ENCODE measurements at places on chromosomes 3 and 15.

DNA sequence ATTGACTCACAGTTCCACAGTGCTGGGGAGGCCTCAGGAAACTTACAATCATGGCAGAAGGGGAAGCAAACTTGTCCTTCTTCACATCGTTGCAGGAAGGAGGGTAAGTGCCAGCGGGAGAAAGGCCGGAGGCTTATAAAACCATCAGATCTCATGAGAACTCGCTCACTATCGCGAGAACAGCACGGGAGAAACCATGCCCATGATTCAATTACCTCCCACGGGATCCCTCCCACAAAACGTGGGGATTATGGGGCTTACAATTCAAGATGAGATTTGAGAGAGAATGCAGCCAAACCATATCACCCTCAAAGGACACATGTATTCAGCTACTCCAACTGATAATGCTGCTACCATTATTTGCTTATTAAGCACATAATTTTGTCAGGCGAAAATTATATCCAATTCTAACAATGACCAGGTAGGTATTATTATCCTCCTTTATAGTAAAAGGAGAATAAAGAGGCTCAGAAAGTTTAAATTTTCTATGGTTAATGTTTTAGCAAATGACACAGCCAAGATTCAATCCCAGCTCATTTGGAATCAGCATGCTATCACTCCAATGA, 327.2 kb upstream of the CDIN1 start:
- no peak for DNase-seq

- DNase-seq, result no peak
These were observed 7.8 kb upstream of the TM2D3 start for GRCh38 chr15:101660005-101660404.

- DNase-seq, result peak; percentile 23
These were observed 1.4 kb downstream of the ETV5 start for GRCh38 chr3:186107215-186108105.

DNA sequence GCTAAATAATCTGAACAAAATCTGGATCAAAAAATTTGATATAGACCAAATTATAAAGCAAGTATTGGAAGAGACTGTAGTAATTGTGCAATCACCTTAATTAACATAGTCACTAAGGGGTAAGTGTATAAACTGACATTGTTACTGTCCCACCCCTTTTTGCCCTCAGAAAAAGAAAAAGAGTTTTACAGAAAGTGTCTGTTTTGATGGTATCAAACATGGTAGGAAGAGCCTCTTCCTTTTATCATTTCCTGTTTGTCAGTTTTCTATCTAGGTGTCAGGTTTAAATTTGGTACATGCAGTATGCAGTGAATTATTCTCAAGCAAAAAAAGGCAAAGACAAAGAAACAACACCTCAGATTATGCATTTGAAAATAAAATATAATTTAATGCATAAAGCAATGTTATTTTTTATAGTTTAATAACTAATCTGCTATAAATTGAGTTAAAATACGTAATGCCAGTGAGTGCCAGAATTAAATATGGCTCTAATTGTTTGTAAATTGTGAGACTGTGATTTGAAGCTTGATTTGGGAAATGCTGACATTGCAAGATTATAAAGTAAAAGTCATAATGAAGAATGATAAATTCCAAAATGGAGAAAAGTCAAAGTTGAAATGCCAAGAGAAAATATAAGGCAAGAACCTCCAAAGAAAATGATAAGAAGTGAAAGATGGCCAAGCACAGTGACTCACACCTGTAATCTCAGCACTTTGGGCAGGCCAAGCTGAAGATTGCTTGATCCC, 30.3 kb upstream of the CMC1 start:
- no peak for DNase-seq

GRCh38 chr3:66486202-66486601, 14.6 kb downstream of the LRIG1 start:
- DNase-seq, result no peak

DNA sequence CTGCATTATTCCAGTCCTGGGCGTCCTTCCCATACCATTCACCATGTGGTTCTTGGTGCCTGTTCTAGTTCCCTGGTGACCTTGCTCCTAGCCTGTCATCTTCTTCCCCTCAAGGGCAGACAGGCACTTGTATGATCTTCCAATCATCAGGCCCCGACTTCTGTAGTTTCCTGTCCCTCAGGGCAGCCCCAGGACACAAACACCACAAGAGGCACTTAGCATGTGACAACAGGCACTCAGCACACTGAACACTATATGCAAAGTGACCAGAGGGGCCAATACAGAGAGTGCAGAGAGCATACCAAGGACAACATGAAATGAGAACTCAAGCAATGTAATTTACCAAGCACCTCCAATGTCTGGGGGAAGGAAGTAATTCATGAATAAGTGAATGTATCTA, 17.9 kb downstream of the TMEM40 start:
- no peak for DNase-seq

GRCh38 chr15:70160803-70161565, 63.3 kb upstream of the TLE3 start:
- DNase-seq, result no peak

DNA sequence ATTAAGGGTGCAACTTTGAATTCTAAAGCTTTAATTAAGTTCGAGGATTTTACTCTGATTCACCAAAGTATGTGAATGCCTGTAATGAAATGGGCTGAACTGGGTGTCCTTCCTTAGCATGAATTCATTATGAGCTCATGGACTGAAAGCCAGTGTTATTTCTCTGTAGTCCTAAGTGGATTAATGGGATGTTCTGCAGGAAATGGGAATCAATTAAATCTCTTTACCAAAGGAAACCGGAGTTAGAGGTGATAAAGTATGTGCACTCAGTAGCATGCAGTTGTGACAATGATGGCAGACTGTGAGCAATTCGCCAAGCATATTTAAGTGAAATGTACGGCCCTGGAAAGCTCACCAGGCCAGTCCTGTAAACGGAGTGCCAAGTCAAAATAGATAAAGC, 138.7 kb downstream of the CHL1 start:
- DNase-seq, result no peak

DNA sequence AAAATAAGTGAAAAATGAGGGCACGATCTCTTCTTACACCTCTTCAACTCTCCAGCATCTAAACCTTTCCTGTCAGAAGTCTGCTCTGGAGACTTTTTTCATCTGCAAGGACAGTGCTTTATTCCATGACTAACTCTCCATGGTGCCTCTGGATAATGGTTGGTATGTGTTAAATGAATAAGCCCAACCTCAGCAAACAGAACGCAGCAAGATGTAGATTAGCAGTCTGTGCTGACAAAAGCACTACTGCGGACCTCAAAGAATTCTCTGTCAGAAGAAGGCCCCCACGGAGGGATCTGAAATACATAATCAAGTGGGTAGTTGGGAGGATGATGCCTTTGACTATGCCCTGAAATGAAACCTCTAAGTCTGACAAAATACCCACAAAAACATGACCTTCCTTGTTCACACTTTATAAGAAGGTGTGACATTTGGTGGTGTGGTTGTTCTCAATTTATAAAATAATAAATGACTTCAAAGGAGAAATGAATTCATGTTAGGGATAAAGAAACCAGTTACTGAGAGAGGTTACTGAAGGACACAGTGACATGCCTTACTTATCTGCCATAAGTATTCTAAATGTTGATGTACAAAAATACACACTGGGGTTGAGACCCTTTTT, 43.2 kb upstream of the ADCY5 start:
- DNase-seq, result no peak

Measured in activated T-helper 1 cell treated with Interleukin-2 at 50 U/mL for 16 hours (primary cell).